Left renal cortex interstitium (tissue), 4 donors: ENCODE measurements at places on chromosomes 16 and 17. TPM values are rescaled to one million over a fixed set of nuclear protein-coding genes. Genes with fewer than 3 reads are reported as not detected.

DNA sequence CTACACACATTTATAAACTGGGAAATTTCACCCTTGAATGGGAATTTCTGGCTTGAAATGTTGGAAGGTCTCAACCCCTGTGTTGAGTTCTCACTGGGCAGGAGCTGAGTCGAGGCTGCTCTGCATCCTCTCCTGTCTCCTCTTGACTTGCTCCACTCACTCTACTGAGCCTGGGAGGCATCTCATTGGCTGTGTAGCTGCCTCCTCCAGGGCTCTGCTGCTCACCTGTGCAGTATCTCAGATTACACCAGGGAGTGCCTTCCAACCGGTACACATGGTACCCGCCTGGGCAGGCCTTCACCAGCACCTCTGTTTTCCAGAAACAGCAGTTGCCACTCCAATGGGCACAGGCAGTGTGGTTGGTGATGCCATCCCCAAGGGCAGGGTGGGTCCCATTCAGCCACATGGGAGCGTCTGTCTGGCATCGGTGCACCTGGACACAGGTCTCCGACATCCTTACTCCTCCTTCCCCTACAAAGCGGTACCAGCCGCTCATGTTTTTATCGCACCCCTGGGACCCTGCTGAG is 3.7 kb downstream of the GP2 start:
- DNase-seq: no peak

GRCh38 chr16:72025404-72026114 is 17.0 kb downstream of the DHODH start:
- no peak for DNase-seq

- DNase-seq: no peak
These were observed 23.9 kb upstream of the CAPNS2 start for GRCh38 chr16:55542459-55543082.

- DNase-seq: no peak
These were observed 3.3 kb downstream of the ABCC3 start for GRCh38 chr17:50637829-50638605.

- no peak for DNase-seq
These were observed 109.6 kb downstream of the C16orf78 start for GRCh38 chr16:49483251-49483650.

- DNase-seq: no peak
These were observed 2.5 kb downstream of the ALOX15B start for GRCh38 chr17:8041249-8041928.

- DNase-seq: no peak
These were observed 42.4 kb upstream of the LONP2 start for GRCh38 chr16:48201515-48202201.

SLC13A2 gene
- 14.3 TPM for polyA plus RNA-seq

ZG16 gene
- polyA plus RNA-seq: not detected
